ENCODE measurements at places on chromosomes 4 and X.

DNA sequence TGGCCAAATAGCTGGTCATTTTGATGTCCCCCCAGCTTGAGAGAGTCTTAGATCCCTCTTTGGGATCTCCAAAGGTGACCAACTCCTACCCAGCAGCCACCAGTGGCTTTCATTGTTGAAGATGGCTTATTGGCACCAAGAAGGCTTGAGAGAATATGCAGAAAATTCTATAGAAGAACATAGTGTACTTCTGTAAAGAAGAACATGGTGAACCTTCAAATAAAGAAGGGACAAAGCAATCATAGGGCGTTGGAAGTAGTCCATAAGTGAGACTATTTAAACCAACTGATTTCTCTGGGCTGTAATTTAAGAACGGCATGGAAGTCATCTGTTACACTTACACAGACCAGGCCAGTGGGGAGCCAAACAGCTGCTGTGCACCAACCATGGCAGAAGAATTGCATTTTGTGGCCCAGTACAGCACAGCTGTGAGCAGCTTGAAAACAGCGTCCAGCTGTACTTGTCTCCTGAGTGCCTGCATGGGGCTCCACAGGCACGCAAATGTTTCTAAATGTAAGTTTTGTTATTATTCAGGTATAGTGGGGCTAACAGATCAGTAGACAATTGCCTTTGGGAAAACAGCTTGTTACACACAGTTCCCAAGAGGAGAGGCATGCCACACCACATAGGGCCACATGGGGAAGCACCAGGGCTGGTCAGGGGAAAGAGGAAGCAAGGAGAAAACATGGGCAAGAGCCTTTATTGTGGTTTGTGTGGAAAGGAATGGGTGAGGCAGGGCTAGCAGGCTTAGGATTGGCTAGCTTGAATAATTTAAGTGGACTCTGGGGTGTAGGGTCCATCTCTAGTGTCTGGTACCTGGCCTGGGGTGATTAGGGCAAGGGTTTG is 125.0 kb downstream of the ARHGAP6 start:
- DNase-seq: no peak

- DNase-seq: no peak
These were observed 34.1 kb downstream of the FHDC1 start for GRCh38 chr4:152970102-152970820.

DNA sequence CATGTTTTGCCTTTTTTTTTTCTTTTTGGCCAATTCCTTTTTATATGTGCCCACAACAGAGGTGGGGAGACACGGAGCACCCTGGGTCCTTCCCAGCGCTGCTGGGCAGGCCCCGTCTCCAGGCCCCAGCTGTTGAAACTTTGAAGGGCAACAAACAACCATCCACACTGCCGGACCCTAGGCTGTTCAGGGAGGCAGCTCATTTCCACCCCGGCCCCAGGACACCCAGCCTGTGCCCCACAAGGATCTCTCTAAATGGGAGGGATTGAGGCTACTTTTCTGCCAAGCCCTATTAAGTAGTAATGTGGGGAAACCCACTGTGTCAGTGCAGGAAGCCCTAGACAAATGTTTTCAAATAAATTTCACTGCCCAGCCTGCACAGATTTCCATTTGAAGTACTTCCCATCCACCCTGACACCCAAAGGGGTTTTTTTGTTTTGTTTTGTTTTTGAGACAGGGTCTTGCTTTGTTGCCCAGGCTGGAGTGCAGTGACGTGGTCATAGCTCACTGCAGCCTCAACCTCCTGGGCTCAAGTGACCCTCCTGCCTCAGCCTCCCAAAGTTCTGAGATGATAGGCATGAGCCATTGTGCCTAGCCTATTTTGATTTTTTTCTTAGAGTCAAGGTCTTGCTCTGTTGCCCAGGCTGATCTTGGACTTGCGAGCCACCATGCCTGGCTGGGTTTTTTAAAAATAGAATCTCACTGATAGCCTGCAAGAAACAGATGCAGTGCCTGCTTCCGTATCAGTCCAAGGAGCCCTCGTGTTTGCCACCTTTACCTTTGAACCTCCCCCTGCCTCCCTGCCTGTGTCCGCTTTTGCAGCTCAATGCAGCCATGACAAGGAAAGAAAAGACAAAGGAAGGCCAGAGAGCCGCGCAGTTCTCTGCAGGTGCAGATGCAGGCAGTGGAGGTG is 13.4 kb upstream of the CLCN4 start:
- DNase-seq: no peak

- DNase-seq: peak; percentile 1
These were observed 1.5 kb downstream of the HPRT1 start for GRCh38 chrX:134461437-134461836.

DNA sequence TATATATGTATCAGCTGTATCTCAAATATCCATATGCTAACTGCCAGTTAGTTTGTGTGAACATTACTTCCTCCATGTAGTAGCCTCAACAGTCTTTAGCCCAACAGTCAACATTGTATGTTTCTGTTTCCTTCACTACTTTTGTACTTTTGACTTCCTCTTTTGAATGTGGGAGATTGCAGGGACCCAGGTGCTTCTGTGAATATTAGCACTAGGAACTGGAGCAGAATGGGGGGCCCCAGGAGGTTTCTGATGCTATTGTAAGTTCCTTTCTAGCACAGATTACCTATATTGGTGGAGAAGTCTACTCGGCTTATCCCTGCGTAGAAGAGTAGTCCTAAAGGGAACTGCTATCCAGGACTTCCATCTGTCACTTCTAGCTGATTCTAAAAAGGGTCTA is 2.3 kb downstream of the PLAC8 start:
- DNase-seq: no peak

All from HCEC 1CT (cell line).